ENCODE measurements at places on chromosomes 13 and 19.

GRCh38 chr13:59546178-59546577, 617.5 kb downstream of the DIAPH3 start:
- no peak for DNase-seq

DNA sequence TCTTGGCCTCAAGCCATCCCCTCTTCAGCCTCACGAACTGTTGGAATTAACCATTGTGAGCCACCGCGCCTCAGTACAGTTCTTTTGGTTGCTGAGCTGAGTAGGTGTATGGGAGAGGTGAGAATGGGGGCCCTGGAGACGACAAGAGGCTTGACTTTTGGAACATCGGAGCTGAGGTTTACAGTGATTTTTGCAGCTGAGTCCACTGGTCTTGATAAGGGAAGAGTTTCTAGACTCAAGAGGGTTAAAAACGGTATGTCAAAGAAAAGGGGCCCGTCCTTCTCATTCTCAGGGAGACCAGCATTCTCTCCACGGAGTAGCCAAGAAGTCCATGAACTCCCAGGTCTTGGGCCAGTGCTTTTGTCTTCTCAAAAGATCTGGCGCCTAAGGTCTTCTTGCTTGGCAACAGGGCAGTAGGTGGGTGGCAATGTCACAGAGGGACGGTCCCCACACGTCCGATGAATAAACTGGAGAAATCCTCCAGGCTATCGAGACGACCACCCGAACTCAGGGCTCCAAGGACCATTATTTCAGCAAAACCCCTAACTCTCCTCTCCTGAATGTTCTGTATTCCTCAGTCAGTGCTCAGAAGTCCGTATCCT, 6.4 kb upstream of the QTRT1 start:
- DNase-seq, result no peak

DNA sequence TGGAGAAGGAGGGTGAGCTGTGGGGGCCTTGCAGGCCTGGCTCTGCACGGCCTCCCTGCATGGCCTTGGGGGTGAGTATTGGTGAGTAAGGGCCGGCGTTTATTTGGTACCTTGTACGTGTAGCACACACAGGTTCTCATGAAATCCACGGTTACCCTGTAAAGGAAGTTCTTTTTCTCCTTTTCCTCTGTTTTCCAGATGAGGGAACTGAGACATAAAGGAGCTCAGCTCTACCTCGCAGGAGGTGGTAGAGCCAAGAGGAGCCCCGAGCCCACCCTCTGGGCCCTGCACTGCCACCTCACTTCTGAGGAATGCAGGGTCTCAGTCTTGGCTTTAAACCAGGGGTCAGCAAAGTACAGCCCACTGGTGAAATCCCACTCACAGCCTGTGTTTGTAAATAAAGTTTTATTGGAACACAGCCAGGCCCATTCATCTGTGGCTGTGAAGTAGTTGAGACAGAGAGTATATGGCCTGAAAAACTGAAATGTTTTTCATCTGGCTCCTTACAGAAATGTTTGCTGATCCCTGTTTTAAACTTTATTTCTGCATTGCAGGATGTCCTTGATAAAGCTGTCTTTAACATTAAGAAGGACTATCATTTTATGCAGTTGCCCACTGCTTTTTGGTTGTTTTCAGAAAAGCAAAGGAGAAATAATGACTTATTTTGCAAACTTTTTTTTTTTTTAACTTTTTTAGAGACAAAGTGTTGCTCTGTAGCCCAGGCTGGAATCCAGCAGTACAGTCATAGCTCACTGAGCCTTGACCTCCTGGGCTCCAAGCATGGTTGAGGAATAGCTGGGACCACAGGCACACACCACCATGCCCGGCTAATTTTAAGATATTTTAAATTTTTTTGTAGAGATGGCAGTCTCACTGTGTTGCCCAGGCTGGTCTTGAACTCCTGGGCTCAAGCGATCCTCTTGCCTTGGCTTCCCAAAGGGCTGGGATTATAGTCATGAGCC, 6.4 kb downstream of the EPN1 start:
- no peak for DNase-seq

- DNase-seq, result no peak
Observed at GRCh38 chr13:98721825-98722510, 30.5 kb downstream of the SLC15A1 start.

DNA sequence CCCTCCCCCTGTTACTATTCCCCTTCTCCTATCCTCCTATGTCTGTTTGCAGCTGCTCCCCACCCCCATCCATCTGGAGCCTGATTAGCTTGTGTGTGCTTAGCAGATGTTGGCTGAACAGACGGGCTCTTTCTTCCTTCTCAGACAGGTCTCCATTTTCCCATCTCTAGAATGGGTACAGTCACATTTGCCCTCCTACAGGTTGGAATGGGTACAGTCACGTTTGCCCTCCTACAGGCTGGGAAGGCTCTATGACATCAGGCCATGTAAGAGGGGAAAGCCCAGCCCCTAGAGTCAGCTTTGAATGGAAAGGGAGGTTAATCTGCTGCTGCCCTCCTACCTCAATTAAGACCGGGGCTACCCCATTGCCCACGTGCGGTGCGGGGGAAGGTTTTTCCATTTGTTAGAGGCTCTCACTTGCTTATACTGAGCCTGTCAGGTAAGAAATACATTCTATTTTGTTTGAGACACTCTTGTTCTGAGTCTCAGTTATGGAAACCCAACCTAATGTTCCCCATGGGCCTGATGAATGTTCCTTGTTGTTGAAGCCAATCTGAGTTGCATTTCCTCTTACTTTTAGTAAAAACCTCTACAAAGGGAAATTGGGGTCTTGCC, 2.2 kb upstream of the CLEC17A start:
- DNase-seq, result no peak

DNA sequence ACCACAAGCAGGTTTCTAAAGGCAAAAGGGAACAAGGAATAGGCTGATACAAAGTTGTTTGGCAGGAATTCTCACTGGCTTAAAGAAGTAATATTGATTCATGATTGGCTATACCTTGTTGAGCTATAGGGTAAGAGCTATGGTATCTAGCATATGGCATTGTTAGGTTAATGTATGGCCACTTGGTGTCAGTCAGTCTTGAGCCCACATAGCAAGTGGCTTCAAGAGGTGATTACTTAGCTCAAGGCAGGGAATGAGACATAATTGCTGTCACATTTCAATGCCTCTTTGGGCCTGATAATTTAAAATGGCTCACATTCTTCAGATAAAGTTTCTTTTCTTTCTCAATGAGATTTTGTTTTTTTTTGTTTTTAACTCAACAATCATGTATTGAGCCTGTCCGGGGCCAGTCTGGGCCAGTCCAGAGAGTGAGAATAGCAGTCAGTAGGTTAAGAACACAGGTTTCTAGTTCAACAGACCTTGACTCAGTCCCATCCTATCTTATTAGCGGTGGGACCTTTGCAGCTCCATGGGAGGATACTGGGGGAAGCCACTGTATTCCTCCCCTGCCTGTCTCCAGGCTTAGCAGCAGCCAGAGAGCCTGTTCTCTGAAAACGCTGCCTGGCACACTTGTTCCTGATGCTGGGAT, 45.8 kb upstream of the RCBTB2 start:
- no peak for DNase-seq

DNA sequence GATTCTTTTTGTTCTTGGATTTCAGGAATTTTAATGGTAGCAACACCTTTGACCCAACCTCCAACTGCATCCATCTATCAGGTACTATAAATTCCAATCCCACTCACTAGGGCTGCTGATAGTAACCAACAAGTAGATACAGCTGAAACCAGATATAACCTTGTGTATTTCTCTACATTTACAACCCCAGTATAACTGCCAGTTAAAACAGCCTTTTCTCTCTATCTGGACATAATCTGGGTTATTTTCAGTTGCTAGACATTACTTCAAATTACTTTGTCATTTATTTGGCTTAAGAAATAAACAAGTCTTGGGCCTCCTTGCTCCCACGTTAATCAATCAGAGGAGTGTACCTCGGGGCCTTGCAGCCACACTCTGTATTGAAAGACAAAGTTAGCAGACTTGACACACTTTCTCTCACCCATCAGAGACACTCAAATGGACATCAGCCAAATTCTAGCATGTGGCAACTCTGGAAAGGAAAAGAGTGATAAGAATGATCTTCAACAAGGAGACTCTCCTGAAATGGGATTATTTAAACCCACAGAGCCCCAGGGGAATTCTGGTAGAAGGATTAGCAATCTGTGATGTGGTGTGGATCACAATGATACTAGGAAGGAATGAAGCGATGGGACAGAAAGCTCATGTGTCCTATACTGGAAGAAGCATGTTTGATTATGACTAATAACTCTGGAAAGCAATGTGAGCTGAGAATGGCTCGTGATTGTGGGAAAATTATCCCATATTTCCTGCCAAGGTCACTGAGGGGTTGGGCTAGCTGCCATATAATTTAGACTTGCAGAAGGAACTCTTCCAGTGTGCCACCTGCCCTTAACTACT, 157.5 kb downstream of the FLT1 start:
- DNase-seq, result no peak

- no peak for DNase-seq
Observed at GRCh38 chr19:27673986-27674385, 1539.0 kb downstream of the UQCRFS1 start.

DNA sequence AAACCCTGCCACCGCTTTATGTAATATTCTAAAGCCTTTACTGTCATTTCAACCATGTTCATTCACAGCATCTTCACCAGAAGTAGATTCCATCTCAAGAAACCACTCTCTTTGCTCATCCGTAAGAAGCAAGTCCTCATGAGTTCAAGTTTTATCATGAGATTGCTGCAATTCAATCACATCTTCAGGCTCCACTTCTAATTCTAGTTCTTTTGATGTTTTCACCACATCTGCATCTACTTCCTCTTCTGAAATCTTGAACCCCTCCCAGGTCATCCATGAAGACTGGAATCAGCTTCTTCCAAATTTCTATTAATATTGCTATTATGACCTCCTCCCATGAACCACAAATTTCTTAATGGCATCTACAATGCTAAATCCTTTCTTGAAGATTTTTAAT, 83.9 kb downstream of the FOXO1 start:
- no peak for DNase-seq

GRCh38 chr19:1311543-1312091, 25.9 kb downstream of the EFNA2 start:
- no peak for DNase-seq

DNA sequence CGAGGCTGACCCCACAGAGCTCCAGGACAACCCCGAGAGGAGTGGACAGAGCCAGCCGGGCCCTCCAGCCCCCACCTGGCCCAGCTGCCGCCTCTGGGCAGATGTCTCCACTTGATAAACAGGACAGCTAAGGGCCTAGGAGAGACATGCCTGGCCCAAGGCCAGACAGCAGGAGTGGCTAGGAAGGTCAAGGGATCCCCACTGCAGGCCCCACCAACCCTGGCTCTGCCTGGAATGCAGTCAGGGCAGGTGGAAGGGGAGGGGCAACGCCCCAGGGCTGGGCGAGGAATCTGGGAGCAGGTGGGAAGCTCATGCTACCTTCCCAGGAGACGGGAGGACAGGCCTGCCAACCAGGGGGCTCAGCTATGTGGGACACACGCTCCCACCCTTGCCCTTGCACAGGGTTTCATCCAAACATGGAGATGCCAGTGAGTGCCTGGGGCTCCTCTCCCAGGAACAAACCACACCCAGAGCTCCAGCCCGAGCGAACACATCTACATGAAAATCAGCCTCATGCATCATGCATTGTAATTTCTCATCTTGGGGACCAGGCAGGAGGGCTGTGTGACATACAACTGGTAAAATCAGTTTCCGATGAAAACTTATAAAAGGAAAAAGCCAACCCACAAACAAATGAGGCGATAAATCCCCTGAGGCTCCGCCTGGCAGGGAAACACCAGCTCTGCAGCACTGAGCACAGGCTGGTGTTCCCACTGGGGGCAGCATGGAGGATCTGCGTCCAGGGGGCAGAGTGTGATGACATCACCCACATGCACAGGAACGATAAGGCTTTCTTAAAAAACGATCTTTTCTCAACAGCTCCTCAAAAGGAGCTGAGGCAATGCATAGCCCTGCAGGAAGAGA, 25.0 kb downstream of the SH3GL1 start:
- DNase-seq, result no peak

DNA sequence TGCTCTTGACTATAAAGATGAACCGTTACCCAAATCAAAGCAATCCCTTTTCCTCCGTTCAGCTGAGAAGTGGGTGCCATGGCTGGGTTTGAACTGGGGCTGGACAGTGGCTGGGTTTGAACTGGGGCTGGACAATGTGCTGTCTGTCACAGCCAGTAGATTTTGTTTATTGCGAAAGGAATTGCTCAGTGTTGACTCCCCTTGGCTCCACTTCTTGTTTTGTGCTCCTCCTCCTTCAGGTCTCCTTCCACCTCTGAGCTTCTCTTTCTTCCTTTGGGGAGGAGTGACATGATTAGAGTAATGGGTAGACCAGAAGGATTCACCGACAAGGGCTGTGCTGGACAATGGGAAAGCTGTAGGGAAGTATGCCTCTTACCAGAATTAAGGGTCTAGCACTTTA, 19.4 kb upstream of the MBNL2 start:
- DNase-seq, result no peak

GRCh38 chr13:51147732-51148131, 36.7 kb upstream of the C13orf42 start:
- DNase-seq, result no peak

GRCh38 chr19:50384685-50385535, 763 bp downstream of the POLD1 start:
- no peak for DNase-seq

- no peak for DNase-seq
Observed at GRCh38 chr13:19062801-19063200, 118.8 kb downstream of the TUBA3C start.

DNA sequence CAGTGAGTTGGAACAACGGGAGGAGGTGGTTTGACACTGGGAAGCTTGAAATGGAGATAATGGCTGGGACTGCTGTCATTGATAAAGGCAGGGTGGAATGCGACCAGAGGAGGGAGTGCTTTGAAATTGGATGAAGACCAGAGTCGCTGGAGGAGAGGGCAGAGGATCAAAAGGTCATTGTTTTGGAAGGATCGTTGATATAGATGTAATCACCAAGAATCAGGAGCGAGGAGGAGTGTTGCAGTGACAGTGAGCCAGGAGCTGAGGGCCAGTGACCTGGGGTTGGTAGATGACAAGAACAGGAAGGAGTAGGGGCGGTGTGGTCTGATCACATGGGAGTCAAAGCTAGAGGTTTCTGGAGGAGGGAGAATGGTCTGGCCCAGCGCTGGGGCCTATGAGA, 25.3 kb downstream of the TM9SF2 start:
- DNase-seq, result no peak
